ENCODE measurements at places on chromosomes 12 and 14. TPM values are rescaled to one million over a fixed set of nuclear protein-coding genes. Genes with fewer than 3 reads are reported as not detected.

GRCh38 chr14:98782062-98782461 lies 489.9 kb downstream of the BCL11B start:
- peaks cover 5% of the 10 kb centered on the region for H3K27me3 ChIP-seq
- no peaks in the 10 kb centered on the region for H3K4me1 ChIP-seq
- no peak overlapping the region for H3K4me3 ChIP-seq
- H3K36me3 ChIP-seq, result no peaks in the 10 kb centered on the region

The POTEM gene
- not detected for total RNA-seq

- no peak overlapping the region for H3K4me3 ChIP-seq
- no peaks in the 10 kb centered on the region for H3K27me3 ChIP-seq
- H3K4me1 ChIP-seq, result no peaks in the 10 kb centered on the region
- peak; percentile 51 for DNase-seq
- H3K27ac ChIP-seq, result no peak overlapping the region
- H3K36me3 ChIP-seq, result no peaks in the 10 kb centered on the region
Measured at GRCh38 chr12:541676-542324, 82.1 kb downstream of the B4GALNT3 start.

The TXNRD1 gene
- total RNA-seq, result 22.5 TPM

DNA sequence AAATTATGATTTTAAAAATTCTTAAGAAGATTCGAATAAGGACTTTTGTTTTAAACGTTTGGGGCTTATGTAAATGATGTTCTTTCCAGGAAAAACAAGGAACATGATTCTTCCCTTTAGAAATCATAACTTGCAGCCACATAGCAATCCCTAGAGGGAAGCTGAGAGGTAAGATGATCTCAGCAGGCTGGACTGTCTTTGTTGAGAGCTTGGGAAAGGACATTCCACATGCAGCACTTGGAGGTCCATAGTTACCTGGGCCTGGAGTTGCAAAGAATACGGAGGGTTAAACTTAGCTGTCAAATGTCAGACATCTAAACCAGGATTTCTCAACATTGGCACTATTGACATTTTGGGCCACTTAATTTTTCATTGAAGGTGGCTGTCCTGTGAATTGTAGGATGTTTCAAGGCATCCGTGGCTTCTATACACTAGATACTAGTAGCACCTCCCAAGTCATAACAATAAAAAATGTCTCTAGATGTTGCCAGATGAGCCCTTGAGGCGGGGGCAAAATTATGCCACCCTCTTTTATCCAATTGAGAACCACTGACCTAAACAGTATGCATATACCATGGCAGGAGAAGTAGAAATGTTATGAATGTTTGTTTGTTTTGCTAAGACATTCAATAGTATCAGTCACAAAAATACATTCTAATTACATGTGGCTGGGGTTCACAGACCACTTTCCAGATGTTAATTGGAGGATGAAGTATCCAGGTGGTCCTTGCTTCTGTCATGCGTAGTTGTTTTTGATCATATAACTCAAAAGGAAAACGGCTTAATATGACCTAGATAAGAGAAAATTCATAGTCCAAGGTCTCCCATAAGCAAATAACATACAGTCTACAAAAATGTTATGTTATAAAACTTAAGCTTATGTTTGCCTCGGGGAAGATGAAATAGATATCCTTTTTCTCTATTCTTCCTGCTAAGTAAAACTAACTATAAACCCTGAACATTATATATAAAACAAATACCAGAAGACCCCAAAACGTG lies 30.5 kb downstream of the TTC6 start:
- no peak overlapping the region for H3K4me3 ChIP-seq
- H3K27me3 ChIP-seq, result no peaks in the 10 kb centered on the region
- H3K27ac ChIP-seq, result no peak overlapping the region
- H3K4me1 ChIP-seq, result no peaks in the 10 kb centered on the region

DNA sequence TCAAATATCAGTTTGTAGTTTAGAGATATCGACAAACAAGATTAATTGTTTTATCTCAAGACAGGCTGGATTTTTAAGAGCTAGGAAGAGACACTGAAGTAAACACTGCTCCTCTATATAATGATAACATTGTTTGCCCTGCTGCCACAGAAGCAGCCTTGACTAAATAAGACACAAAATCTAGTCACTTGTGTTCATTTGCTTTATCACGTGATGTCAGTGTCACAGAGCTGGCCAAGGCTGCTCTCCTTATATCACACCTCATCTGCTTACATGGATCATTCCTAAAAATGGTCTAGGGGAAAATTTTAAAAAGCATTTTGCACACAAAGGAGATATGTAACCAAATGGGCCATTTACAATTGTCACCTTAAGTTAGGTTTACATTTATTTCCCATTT lies 64.1 kb downstream of the SOX5 start:
- no peaks in the 10 kb centered on the region for H3K4me1 ChIP-seq
- H3K27me3 ChIP-seq, result no peaks in the 10 kb centered on the region

- no peak for DNase-seq
- no peaks in the 10 kb centered on the region for H3K27me3 ChIP-seq
- peaks cover 4% of the 10 kb centered on the region for H3K4me1 ChIP-seq
Measured at GRCh38 chr12:39835517-39836489, 216.2 kb upstream of the ABCD2 start.

The PPM1H gene
- 10.1 TPM for total RNA-seq

DNA sequence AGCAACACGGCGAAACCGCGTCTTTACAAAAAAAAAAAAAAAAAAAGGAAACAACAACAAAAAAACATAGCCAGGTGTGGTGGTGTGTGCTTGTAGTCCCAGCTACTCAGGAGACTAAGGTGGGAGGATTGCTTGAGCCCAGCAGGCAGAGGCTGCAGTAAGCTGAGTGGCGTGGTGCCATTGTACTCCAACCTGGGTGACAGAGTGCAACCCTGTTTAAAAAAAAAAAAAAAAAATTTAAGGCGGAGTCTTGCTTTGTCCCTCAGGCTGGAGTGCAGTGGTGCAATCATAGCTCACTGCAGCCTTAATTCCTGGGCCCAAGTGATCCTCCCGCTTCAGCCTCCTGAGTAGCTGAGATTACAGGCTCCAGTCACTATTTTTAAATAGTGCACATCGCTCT lies 18.2 kb upstream of the FIGNL2 start:
- DNase-seq, result no peak
- no peaks in the 10 kb centered on the region for H3K36me3 ChIP-seq
- no peak overlapping the region for H3K27ac ChIP-seq
- no peaks in the 10 kb centered on the region for H3K4me1 ChIP-seq

The CPM gene
- total RNA-seq, result 11.0 TPM

DNA sequence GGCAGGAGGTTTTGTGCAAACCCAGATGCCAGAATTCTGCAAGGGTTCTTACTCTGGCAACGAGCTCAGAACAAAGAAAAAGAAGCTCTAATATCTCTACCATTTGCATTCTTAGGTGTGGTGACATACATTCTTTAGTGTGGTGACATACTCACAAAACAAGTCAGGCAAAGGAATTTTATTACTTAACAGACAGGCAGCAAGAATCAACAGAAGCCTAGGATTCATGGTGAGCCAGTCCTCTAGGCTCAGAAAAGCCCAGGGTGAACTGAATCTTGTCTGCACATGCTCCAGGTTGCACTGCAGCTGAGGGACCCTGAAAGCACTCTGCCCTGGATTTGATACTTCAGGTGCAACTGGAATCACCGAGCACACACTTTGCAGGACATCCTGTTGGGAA lies 122.4 kb upstream of the PTPRQ start:
- no peaks in the 10 kb centered on the region for H3K36me3 ChIP-seq
- DNase-seq, result no peak
- no peaks in the 10 kb centered on the region for H3K4me1 ChIP-seq
- H3K27ac ChIP-seq, result no peak overlapping the region

The TC2N gene
- 215 TPM for total RNA-seq

DNA sequence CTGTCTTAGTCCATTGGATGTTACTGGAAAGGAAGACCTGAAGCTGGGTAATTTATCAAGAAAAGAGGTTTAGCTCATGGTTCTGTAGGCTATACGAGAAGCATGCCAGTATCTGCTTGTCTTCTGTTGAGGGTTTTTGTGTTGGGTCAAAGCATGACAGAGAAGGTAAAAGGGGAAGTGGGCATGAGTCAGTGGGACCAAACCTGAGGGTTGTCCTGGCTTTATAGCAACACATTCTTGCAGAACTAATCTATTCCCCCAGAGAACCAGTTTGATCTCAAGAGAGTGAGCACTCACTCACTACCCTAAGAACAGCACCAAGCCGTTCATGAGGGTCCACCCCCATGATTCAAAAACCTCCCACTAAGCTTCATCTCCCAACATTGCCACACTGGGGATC lies 19.0 kb upstream of the KRAS start:
- H3K27me3 ChIP-seq, result no peaks in the 10 kb centered on the region
- DNase-seq, result no peak
- no peak overlapping the region for H3K27ac ChIP-seq
- H3K4me1 ChIP-seq, result no peaks in the 10 kb centered on the region

DNA sequence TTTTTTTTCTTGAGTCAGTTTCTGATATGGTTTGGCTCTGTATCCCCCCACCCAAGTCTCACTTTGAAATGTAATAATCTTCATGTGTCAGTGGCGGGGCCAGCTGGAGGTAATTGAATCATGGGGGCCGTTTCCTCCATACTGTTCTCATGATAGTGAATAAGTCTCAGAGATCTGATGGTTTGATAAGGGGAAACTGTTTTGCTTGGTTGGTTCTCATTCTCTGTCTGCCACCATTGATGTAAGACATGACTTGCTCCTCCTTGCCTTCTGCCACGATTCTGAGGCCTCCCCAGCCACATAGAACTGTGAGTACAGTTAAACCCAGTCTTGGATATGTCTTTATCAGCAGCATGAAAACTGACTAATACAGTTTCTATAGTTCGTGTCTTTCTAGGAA lies 42.9 kb downstream of the WNK1 start:
- H3K27ac ChIP-seq, result no peak overlapping the region
- H3K27me3 ChIP-seq, result no peaks in the 10 kb centered on the region
- no peaks in the 10 kb centered on the region for H3K36me3 ChIP-seq
- no peak for DNase-seq
- no peak overlapping the region for H3K4me3 ChIP-seq

DNA sequence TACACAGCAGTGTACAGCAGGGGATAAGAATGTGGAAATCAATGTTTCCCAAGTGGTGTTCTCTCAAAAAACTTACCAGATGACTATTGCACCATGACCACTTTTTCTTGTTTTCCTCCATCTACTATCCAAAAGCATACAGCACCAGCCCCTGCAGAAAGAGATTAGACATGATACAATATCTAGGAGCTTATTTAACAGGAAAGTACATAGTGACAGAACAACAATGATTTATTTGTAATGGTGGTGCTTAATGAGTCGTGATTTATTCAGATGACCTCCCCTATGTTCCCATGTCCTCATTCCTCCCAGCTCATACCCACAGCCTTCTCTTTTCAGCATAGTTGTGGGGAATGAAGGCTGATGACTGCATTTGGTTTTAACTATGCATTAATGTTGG lies 413.6 kb downstream of the BTG1 start:
- DNase-seq, result no peak
- no peaks in the 10 kb centered on the region for H3K4me1 ChIP-seq
- no peaks in the 10 kb centered on the region for H3K27me3 ChIP-seq
- H3K4me3 ChIP-seq, result no peak overlapping the region
- H3K36me3 ChIP-seq, result no peaks in the 10 kb centered on the region

DNA sequence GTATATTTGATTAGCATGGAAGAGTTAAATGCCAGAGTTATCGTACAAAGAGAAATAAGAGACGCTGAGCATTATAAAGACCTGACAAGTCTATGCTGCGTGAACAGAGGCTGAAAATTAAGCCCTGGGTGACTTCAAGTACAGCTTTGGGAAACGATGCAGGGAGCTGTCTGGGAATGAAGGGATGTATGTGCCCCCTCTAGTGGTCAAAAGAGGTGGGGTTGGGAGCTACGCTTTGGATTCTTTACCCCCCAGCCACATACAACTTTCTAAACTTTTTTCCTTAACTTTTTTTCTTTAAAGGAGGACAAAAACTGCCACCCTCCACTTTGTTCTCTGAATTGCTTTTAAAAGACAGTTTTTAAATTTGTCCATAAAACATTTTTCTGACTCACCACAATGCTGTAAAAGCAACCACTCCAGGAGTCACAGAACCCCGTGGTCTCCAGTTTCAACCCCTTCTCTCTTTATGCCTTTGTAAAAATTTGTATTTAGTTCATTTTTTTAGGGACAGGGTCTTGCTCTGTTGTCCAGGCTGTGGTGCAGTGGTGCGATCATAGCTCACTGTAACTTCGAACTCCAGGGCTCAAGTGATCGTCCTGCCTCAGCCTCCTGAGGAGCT lies 59.4 kb downstream of the ZNF664 start:
- no peaks in the 10 kb centered on the region for H3K4me1 ChIP-seq
- no peaks in the 10 kb centered on the region for H3K27me3 ChIP-seq
- DNase-seq, result peak; percentile 24
- no peak overlapping the region for H3K4me3 ChIP-seq

The HNF1A gene
- total RNA-seq, result 5.5 TPM

GRCh38 chr14:87449016-87449415 lies 544.0 kb downstream of the GALC start:
- no peak for DNase-seq
- H3K36me3 ChIP-seq, result no peaks in the 10 kb centered on the region
- no peaks in the 10 kb centered on the region for H3K27me3 ChIP-seq
- H3K4me1 ChIP-seq, result no peaks in the 10 kb centered on the region
- H3K27ac ChIP-seq, result no peak overlapping the region

The KRT73 gene
- total RNA-seq, result not detected

DNA sequence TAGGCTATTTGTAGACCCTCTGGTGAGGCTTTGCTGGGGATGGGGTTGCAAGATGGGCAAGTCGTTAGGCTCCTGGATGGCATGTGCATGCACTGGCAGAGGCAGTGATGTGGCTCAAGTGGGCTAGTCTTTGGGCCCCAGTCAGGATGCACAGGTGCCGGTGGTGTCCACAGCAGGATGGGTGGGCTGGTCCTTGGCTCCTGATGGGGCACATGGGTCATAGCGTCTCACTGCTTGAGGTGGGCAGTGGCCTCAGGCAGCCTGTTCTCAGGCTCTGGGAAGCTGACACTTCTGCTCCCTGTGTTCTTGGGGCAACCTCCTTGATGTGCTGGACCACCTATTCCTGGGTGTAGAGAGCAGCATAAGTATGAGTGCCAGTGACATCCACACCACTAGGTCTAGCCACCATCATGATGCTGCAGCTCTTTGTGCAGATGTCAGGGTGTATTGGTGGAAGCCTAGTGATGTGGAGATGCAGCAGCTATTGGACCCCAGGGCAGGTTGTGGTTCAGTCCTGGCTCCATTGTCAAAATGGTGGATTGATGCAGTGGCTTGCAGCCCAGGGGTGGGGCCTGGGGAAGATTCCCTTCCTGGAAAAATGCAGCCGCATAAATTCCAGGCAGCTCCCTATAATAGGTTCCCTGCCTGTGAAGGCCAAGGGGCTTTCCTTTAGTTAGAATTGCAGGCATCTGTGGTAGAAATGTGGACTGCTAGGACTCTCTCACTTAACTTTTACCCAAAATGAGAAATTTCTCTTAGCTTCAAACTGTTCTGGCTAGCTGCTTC lies 742.5 kb upstream of the MDGA2 start:
- H3K4me3 ChIP-seq, result no peak overlapping the region
- DNase-seq, result no peak
- no peaks in the 10 kb centered on the region for H3K4me1 ChIP-seq
- H3K27ac ChIP-seq, result no peak overlapping the region

DNA sequence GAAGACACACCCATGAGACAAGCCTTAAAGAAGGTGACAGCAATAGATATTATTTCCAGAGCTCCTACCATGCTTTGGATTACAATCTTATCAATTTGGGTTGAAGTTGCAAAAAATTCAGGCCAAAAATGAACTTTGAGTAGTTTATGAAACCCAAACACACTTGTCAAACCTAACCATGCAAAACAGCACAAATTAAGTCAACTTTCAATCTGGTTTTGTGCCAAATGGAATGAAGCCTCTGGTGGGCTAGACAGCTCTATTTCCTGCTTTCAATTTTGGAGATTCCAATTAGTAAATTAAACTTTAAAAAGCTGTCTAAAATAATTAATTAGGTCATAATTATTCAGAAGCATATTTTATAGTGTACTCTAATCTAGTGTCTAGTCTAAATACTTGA lies 203.4 kb downstream of the SYT1 start:
- no peaks in the 10 kb centered on the region for H3K36me3 ChIP-seq
- H3K4me1 ChIP-seq, result no peaks in the 10 kb centered on the region
- no peaks in the 10 kb centered on the region for H3K27me3 ChIP-seq

All from pancreas (tissue), 10 donors.